Fibroblast of lung (primary cell): ENCODE measurements at places on chromosomes 12 and 14. TPM values are rescaled to one million over a fixed set of nuclear protein-coding genes. Genes with fewer than 3 reads are reported as not detected.

DNA sequence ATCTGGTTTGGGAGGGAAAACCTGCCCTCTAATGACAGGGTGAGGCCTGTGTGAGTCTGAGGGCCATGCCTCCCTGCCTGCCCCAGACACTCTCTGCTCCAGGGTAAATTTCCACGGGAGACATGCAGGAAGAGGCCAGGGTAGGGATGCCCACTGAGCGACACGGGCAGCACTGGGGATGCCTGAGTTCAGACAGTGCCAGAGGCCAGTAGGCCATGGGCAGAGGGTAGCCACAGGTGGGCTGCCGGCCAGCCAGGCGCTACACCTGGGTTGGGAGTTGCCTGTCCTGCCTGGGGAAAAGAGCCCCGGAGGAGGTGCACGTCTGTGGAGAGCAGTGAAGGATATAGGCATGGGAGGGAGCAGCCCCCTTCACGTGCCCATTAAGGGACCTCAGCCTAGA is 3.6 kb downstream of the SERPINA12 start:
- no peak for DNase-seq

DNA sequence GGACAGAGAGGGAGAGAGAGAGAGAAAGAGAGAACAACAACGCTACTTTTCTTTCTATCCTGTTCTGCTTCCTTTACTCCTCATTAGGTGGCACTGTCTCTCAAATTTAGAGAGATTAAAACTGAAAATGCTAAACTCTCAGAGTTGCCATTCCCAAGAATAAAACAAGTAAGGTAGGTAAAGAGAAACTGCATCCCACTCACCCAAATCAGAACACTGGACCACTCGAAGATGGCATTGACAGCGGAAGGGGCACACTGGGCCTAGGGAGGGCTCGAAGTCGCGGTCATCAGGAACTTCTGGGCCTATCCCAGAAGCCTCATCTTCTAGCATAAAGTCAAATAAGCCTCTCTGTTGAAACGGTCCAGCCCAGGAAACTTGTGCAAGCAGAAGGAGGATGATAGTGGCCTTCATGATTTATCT is 4.5 kb downstream of the DCN start:
- peak; percentile 79 for DNase-seq

TAS2R43 gene
- polyA plus RNA-seq: not detected in 2 replicates

DNA sequence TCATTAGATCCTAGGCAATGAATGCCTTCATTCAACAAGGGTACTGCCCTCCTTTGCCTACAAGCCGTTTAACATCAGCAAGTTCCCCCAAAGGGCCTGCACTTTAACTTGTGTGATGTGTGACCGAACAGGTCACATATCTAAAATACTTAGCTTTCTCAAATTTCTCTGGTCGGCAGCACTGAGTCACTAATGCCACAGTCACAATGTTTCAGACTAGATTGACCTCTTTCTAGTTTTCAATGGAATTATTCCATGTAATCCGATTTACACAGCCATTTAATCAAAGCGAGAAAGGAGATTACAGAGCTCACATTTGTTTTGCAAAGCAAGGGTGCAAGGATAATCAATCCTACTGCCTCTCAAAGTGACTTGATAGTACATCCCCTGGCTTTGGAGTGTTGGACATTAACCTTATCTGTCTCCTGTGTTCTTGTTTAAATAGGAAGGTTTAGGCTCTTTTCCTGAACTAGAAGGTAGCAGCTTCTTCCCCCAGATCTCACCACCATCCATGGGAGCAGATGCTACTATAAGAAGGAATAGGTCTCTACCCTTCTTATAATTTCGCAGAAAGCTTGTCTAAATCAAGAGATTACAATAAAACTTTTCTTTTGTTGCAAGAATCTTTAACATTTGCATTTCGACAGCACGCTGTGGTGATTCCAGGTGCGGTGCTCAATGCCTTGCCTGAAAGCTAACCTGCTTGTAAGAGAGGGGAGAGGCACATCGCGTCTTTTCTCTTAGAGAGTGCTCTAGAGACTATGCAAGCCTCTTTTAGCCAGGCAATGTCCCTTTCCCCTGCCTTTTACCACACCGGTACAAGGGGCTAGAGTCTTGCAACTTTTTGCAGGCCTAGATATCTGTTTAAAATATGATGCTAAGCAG is 1.8 kb downstream of the KITLG start:
- DNase-seq: no peak

DNA sequence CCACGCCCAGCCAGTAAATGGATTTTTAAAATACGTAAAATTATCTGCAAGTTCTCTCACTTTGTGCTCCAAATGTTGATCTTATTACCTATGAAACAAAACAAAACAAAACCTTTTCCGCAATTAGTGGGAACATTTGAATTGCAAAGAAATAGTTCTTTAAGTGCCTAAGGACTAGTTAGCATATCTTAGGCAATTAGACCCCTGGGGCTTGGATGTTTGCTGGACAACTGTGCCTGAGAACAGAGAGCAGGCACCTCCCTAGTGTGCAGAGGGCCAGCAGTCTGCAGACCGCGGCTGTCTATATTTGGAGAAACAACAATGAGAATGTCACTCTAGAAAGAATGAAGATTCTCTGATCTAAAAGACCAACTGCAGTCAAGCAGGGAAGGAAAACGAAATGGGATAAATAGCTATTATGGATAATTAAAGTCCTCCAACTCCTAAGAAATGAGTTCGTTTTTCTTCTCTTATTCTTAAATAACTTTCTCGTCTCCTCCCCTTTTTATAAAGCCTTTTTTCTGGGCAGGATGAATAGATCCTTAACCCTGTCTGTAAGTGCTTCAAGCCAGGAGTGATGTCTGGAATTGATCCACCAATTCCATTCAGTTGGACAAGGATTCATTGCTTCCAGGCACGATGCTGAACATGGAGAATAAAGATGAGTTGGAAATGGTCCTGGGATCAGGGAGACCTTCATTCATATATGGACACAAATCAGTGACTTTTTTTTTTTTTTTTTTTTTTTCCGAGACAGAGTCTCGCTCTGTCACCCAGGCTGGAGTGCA is 16.2 kb downstream of the SLC17A8 start:
- no peak for DNase-seq

INHBE gene
- 0.41 and 0.67 TPM in 2 replicates for polyA plus RNA-seq

DNA sequence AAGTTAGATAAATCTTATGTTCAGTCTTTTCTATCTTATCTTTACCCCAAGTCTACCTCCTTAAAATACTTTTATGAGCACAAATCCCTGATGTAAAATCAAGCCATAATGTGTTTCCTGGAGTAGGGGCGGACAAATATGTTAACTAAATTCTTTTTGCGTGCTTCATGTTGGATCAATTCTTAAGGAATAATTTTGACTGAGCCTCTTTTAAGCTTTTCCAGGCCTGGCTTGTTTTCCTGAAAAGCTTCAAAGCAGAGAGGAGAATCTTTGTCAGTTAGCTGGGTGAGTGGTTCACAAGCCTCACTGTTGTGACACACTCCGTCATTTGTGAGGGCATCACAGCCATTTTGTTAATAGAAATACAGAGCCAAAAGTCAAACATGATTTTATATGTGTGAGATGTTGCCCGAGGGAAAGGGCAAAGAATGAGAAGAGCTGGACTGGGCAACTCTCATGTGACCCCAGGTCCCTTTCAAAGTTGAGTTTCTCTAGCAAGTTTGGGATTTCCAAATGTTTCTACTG is 468.9 kb downstream of the RGS6 start:
- DNase-seq: no peak

- no peak for DNase-seq
These were observed 14.0 kb upstream of the PCNX1 start for GRCh38 chr14:70893062-70893845.

GRCh38 chr12:71504476-71504875 is 64.9 kb downstream of the LGR5 start:
- no peak for DNase-seq

NUMB gene
- polyA plus RNA-seq: 107 and 151 TPM in 2 replicates

DLGAP5 gene
- polyA plus RNA-seq: 10.5 and 31.2 TPM in 2 replicates

GRCh38 chr12:91361864-91362263 is 179.2 kb upstream of the DCN start:
- DNase-seq: peak; percentile 76

- no peak for DNase-seq
These were observed 126.7 kb upstream of the HIF1A start for GRCh38 chr14:61568572-61569011.

- no peak for DNase-seq
These were observed 67.8 kb downstream of the FGD4 start for GRCh38 chr12:32466986-32467711.

- DNase-seq: no peak
These were observed 1059.8 kb downstream of the TMEM121 start for GRCh38 chr14:106586098-106586704.

DNA sequence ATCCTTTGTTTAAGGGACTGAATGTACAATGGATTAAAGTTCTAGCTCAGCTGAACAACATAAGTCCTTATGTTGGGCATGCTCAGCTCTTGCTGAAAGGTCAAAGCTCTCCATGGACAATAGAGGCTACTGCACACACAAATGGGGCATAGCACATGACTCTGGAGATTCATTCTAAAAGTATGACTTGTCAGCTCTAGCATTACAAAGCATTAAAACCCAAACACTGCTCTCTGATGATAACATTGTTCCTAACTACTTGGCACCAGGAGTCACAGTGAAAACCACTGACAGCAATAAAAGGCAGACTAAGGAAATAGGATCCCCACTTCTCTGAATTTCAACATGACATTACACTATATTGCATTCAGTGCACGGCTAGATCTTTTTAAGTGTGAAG is 21.9 kb upstream of the FSCB start:
- DNase-seq: peak; percentile 0

ZNF219 gene
- 2.2 and 2.4 TPM in 2 replicates for polyA plus RNA-seq

GLIPR1L2 gene
- 0.33 and 0.46 TPM in 2 replicates for polyA plus RNA-seq

CKAP4 gene
- 247 and 282 TPM in 2 replicates for polyA plus RNA-seq

- no peak for DNase-seq
These were observed 4.5 kb upstream of the GPR162 start for GRCh38 chr12:6817098-6817497.

DNA sequence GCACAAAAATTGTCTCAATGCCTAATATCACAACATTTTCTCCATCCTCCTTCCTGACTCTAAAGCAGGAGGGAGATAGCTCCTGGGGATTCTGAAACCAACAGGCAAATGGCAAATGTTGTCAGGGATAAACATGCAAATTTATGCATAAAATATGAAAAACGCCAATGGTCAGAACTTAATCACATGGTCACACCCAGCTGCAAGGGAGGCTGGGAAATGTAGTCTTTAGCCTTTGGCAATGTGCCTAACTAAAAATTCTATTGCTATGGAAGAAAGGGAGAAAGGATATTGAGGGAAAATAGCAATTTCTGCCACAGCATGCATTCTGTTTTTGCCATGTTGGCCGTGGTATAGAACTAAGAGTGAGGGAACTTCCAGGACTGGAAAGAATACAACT is 11.7 kb upstream of the OASL start:
- peak; percentile 17 for DNase-seq

CABP1 gene
- 0.06 and 0.36 TPM in 2 replicates for polyA plus RNA-seq

DNA sequence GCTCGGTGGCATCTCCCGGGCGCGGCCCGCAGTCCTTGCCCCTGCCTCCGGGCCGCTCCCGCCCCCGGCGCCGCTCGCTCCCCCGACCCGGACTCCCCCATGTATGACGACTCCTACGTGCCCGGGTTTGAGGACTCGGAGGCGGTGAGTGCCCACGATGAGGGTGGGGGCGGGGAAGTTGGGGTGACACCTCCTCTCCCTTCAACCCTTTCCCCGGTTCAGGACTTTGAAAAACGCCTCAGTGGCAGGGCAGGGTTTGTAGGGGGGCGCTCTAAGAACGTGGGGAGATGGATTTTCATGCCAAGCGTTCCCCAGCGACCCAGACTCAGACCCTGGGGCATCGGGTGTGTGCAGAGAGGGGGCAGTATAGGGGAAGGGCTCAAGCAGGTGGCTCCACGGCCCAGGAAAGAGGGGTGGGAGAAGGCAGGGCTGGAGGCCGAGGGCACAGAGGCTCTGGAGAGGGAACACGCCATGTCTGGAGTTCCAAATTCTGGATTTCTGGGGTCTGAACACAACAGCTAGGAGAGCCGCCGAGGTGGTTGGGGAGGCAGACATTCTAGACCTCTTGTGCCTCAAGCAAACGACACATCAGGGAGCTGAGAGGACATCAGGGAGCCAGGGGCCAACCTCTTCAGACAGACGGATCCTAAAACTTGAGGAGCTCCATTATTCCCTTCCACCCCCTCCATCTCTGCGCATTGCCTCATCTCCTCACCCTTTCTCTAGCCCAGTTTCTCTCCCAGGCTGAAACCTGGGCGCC is 715 bp downstream of the CACNB3 start:
- DNase-seq: no peak

RASSF8 gene
- 22.4 and 28.8 TPM in 2 replicates for polyA plus RNA-seq

GRCh38 chr14:44620121-44621019 is 113.3 kb upstream of the FSCB start:
- peak; percentile 16 for DNase-seq

GPR33 gene
- polyA plus RNA-seq: not detected in 2 replicates

DNA sequence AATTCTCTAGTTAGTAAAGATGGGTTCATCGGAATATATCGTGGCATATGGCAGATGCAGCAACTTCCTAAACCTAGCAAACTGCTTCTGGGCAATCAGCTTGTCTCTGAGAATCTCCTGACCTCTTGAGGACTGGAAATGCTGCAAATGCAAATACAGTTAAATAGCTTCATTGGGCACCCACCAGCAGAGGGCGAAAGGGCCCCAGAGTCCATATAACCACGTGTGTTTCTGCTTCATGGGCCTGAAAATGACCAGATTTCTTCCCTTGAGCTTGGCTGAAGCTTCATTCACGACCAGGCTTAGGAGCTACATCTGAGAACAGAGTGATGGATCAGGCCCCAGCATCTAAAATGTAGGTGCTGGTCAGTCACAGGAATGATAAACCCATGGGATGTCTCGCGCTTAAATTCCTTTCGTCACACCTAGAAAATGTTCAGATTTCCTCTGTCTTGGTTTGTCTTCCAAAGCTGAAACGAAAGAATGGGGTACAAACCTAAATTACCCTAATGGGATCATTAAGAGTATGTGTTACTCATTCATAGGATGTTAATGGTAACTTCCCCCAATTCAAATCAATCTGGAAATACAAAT is 1482.5 kb upstream of the TMEM132C start:
- peak; percentile 30 for DNase-seq

TGFB3 gene
- polyA plus RNA-seq: 7.8 and 30.8 TPM in 2 replicates

- DNase-seq: no peak
These were observed 81.6 kb downstream of the IPO8 start for GRCh38 chr12:30614031-30614430.

CCDC85C gene
- 4.6 and 8.3 TPM in 2 replicates for polyA plus RNA-seq

MYF6 gene
- polyA plus RNA-seq: 0.07 TPM in 1 of 2 replicates, not detected in the other

DNA sequence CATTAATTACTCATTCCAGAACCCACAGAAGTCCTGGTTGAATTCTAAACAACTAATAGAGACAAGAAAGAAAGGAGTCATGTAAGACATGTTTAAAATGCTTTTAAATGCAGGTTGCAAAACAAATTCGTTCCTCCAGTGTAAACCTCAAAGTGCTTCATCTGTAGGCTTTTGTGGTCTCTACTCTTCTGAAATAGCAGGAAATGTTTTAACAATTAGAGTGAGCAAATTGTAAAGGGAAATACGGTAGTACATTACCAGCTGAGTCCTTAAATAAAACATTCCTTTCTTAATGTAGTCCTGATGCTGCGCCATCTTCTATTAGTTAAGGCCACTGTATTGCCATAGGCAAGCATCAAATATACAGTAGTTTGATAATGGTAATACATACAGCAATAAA is 1934.2 kb upstream of the SEL1L start:
- peak; percentile 8 for DNase-seq
